ENCODE measurements at places on chromosomes 5 and 9.

- DNase-seq, result no peak
Observed at GRCh38 chr5:154849791-154850201, 607 bp downstream of the FAXDC2 start.

- no peak for DNase-seq
Observed at GRCh38 chr5:143395638-143396352, 7.7 kb downstream of the NR3C1 start.

DNA sequence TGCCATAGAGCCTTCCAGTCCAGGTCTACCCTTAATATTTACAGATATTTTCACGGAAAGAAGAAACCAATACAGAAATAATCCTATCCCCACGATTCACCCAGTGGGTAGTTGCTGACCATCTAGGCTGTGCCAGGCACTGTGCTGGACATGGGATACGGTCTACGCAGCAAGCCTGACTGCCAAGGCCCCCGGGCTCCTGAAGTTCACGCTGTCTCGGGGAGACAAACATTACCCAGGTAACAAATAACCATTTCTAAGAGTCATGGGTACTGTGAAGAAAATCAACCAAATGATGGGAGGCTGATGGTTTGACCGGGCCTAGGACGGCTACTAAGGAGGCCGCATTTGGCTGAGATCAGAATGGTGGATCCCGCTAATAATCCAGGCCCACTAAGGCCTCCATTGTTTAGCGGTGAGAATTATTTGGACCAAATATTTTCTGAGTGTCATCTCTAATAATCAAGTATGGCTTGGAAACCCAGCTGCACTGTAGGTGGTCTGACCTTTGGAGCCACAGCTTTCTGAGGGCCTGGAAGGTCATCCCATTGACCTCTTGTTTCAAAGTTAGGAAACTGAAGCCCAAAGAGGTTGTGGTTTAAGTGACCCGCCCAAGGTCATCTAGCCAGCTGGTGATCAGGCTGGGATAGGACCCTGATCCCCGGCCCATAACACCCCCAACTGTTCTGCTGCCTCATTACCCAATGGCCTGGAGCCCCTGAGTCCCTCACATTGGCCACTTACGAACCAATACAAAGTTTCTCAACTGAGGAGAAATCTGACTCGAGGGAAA lies 82.4 kb downstream of the AK8 start:
- DNase-seq, result no peak

DNA sequence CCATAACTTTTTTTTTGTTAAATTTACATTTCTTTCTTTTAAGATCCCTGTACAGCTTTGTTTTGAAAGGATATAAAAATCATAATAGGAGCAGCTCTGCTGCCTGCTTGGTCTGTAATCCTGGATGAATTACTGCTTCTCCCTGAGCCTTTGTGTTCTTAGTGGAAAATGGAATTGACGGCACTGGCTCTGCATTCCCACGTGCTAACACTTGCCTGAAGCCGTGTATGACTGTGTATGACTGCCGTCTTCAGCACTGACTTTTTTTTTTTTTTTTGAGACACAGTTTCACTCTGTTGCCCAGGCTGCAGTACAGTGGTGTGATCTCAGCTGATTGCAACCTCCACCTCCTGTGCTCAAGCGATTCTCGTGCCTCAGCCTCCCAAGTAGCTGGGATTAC lies 4.8 kb downstream of the THG1L start:
- no peak for DNase-seq

- DNase-seq, result no peak
Observed at GRCh38 chr5:97548739-97549080, 365.7 kb upstream of the RIOK2 start.

- peak; percentile 13 for DNase-seq
Observed at GRCh38 chr5:125597338-125597737, 825.9 kb upstream of the GRAMD2B start.

- no peak for DNase-seq
Observed at GRCh38 chr5:179323026-179323870, 22.0 kb downstream of the ADAMTS2 start.

GRCh38 chr5:6190838-6191237 lies 187.5 kb downstream of the MED10 start:
- DNase-seq, result no peak

- DNase-seq, result peak; percentile 23
Observed at GRCh38 chr5:125835293-125836172, 587.7 kb upstream of the GRAMD2B start.

Data from urothelium cell line (cell line).